ENCODE measurements at places on chromosomes 3 and 15.

- no peak for DNase-seq
Measured at GRCh38 chr3:125006291-125006731, 49.5 kb downstream of the HEG1 start.

DNA sequence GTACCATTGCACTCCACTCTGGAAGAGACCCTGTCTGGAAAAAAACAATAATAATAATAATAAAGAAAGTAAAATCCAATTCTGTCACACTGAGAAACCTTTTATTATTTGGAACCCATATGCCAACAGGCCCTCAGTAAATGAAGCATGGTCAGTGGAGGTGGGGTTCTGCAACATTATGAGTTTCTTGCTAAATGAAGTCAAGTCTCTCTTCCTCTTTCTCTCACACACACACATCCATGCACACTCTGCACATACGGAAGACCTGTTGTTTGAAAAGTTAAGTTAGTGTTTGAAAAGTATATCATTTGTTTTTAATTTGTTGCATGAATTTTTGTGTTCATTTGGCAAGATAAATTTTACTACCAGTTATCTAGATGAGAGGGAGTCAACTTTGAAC is 27.8 kb downstream of the GAP43 start:
- DNase-seq, result no peak

DNA sequence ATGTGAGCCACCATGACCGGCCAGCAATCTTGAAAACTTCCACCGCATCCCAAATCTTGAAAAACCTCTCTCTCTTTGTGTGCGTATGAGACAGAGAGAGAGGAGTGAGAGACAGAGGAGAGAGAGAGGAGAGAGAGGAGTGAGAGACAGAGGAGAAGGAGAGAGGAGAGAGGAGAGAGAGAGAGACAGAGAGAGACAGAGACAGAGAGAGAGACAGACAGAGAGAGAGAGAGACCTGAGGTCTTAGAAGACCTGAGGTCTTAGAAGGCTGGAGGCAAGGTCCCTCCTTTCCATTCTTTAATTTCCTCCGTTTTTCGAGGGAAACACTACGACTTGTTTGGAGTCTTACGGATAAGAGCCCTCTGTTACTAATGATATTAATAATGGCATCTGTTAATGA is 39.5 kb downstream of the TMEM40 start:
- no peak for DNase-seq

- no peak for DNase-seq
Measured at GRCh38 chr3:29649815-29650547, 369.1 kb downstream of the RBMS3 start.

Measured in NCI-H226 (cell line).